ENCODE measurements at places on chromosomes 3 and 15.

GRCh38 chr15:49410641-49411040 lies 12.4 kb upstream of the FGF7 start:
- no peaks in the 10 kb centered on the region for H3K4me1 ChIP-seq
- H3K36me3 ChIP-seq = no peaks in the 10 kb centered on the region
- no peak overlapping the region for H3K4me3 ChIP-seq
- H3K27me3 ChIP-seq = no peaks in the 10 kb centered on the region

DNA sequence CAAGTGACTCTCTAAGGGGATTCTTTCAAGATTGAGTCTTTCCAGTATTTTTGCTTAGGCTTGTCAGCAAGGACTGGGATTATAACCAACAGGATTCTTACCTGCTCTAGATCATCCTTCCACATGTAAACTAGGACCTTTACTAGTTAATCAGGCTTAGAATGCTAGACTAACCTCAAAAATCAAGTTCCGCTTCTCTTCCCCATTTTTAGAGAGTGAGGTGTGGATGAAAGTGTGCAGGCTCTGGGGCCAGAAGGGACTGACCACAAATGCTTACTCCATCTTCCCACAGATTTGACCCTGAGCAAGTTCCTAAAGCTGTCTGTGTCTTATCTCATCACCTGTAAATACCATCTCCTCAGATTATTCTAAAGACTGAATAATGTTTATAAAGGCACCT lies 89.5 kb upstream of the IL12A start:
- H3K27ac ChIP-seq = no peak overlapping the region
- H3K36me3 ChIP-seq = no peaks in the 10 kb centered on the region
- H3K4me3 ChIP-seq = no peak overlapping the region
- no peak for DNase-seq
- H3K27me3 ChIP-seq = no peaks in the 10 kb centered on the region

- no peak overlapping the region for H3K4me3 ChIP-seq
- no peak overlapping the region for H3K27ac ChIP-seq
- DNase-seq = no peak
Measured at GRCh38 chr15:39075311-39075710, 505.6 kb upstream of the THBS1 start.

- H3K4me3 ChIP-seq = no peak overlapping the region
- DNase-seq = no peak
- H3K36me3 ChIP-seq = no peaks in the 10 kb centered on the region
Measured at GRCh38 chr3:66362541-66362941, 138.3 kb downstream of the LRIG1 start.

DNA sequence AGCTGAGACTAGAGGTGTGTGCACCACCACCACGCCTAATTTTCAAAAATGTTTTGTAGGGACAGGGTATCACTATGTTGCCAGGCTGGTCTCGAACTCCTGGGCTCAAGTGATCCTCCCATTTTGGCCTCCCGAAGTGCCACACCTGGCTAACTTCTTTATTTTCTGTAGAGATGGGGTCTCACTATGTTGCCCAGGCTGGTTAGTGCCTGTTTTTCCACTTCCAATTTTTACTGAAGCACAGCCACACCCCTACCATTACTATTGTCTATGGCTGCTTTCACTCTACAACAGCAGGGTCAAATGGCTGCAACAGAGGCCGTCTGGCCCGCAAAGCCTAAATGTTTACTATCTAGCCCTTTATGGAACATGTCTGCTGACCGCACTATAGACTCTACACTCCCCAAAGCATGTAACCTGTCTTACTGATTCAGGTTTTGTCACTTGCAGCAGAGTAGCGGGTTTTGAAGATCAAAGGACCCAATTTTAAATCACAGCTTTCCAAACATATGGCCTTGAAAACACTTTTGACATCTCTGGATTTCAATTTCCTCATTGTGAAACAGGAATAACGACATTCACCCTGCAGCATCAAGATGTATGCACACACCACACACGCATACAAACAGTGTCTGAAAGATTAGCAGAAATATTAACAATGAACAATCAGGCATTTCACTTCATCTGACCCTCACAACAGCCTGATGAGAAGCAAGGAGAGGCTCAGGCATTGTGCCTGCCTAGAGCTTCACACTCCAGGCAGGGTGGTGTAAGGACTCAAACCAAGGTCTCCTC lies 46.1 kb downstream of the SCAP start:
- no peak for DNase-seq
- H3K4me3 ChIP-seq = no peak overlapping the region
- no peaks in the 10 kb centered on the region for H3K27me3 ChIP-seq
- H3K36me3 ChIP-seq = peaks cover 100% of the 10 kb centered on the region
- no peaks in the 10 kb centered on the region for H3K4me1 ChIP-seq
